HT-29 (cell line): ENCODE measurements at places on chromosomes 6 and 20.

GRCh38 chr6:48111143-48111506, at the start of gene PTCHD4:
PTCHD4 (minus strand) TSS chr6:48111197; CDS start chr6:48068957, 42,240 bp downstream.
- DNase-seq: peak; percentile 41

- no peak for DNase-seq
Observed at GRCh38 chr6:45710304-45710821, 305.3 kb downstream of the CLIC5 start.

DNA sequence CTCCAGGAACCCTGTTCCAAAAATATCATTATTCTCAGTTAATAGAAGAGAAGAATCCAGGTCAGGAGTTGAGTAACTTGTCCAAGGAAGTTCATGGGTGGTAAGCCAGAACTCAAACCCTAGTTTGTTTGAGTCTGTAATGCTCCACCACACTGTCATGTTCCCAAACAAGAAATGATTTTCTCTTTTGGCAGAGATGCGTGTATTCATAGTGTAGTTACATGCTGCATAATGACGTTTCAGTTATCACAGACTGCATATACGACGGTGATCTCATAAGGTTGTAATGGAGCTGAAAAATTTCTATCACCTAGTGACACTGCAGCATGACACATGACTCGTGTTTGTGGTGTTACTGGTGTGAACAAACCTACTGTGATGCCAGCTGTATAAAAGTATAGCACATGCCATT, 102.6 kb downstream of the TULP4 start:
- no peak for DNase-seq

DNA sequence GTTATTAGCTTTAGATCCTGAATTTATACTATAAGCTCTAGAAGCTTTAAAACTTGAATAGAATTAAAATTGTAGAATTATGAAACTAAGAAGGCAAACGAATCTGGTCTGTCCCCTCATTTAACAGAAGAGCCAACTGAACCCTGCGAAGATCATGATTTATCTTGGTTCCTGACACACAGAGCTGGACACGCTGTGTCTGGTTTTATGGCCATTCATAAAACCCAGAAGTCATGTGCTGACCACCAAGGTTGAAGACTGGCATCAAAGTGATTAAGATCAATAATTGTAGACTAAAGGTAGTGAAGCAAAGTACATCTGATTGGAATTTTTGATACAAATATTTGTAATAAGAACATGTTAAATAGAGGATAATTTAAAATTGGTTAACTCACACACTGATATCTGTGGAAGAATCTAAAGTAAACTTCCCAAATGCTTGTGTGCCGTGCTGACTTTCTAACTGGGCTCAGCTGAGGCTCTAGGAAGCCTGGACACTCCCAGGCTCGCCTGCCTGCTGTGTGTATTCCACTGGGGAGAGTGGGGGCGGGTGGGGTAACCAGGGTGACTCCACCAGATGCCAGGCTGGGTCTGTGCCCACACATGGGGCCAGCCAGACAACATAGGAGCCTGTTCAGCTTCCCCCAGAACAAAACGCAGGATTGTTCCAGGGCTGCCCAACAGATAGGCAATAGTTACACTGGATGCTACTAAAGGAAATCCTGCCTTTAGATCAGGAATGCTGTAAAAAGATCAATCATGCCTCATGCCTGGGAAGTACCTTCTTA, 42.1 kb upstream of the SLC22A3 start:
- DNase-seq: no peak

DNA sequence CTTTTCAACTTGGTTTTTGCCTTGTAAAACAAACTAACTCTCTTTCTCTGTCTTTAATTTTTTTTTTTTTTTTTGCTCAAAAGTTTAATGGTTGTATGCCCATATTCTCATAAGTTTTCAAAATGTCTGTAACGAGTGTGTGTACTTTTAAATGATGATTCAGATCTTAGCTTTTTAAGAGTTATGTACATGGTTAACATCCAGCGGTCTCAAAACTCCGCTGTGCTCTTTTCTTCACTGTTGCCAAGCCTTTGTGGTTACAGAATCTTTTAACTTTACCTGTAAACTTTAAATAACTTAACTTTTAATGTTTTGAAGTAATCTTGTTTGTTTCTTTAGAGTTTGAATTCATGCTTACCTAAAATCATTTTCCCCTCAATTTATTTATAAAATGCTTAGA, 133.0 kb downstream of the SAMD5 start:
- no peak for DNase-seq

DNA sequence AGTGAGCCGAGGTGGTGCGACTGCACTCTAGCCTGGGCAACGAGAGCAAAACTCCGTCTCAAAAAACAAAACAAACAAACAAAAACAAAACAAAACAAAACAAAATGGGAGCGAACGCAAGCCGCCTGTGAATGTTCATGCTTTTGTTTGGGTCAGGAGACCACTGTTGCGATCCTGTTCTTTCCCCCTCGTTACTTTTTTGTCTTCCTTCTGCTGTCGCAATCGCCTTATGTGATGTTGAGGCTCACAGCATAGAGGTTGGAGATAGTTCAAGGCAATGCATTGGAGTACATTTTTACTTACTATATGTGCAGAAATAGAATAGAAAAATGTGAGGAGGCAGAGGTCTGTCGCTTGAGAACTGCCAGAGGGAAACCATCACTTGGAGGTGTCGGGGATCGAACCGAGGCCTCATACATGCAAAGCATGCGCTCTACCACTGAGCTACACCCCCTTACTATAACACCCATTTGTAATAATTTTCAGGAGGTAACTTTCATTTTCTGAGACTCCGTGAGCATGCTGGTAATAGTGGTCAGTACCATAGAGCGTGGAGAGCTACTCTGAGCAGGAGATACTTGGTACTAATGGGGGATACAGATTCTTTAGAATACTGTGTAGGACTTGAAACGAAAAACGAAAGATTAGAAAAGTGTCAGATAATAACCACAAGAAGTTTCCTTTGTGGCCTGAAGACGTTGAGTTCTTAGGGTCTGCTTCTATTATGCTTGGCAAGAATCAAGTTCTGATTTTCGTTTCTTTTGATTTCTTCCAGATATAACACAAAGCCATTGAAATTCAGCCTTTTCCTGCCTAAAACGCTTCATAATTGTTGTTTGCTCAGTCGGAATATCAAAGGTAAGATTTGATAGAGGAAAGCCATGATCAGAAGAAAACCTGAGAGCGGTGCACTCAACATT, 121.1 kb downstream of the TRIM27 start:
- DNase-seq: peak; percentile 35

GRCh38 chr6:138582573-138582972, 83.3 kb upstream of the NHSL1 start:
- no peak for DNase-seq

DNA sequence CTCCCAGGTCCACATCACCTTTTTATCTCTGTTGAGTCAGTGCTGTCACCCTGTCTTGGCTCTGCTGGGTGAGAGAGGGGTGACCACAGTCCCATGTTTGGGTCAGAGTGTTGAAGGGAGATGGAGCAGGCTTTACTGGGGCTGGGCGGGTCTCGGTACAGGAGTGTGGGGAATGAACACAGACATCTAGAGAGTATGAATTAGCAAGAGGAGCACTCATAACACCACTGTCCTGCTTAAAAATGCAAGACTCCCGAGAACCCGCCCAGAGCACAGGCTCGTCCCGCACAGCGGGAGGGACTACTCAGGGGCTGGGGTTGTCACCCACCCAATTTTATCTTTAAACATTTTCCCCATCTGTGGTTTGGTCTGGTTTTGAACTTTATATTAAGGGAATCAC, 27.5 kb upstream of the DACT2 start:
- DNase-seq: no peak

GRCh38 chr6:87697581-87698546, 4.2 kb downstream of the AKIRIN2 start:
- no peak for DNase-seq

- no peak for DNase-seq
Observed at GRCh38 chr6:11008821-11009220, 35.3 kb downstream of the ELOVL2 start.

- no peak for DNase-seq
Observed at GRCh38 chr6:168015482-168016175, 18.2 kb downstream of the KIF25 start.

- DNase-seq: no peak
Observed at GRCh38 chr6:32086661-32087573, 22.2 kb downstream of the TNXB start.

DNA sequence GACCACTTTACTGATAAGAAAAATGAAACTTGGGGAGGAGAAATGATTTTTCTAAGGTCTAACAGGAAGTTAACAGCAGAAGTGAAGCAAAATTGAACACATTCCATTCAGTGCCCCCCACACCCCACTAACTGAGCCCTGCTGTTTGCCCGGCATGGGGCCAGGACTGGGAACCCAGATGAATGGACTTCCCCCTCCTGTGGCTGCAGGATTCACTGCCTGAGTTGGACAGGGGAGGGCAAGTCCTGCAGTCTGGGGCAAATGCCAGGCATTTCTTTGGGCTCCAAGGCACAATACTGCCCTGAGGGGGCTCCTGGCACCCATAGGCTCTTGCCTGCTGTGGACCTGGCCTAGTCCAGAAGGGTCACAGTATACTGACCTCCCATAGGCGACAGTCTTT, 28.3 kb downstream of the FYN start:
- no peak for DNase-seq

- peak; percentile 60 for DNase-seq
Observed at GRCh38 chr6:39980839-39981580, 46.7 kb upstream of the MOCS1 start.

GRCh38 chr6:137369136-137369535, 125.1 kb downstream of the OLIG3 start:
- no peak for DNase-seq

- DNase-seq: peak; percentile 38
Observed at GRCh38 chr6:166691199-166691598, 64.1 kb upstream of the RPS6KA2 start.

- no peak for DNase-seq
Observed at GRCh38 chr20:16711661-16712258, 18.1 kb upstream of the SNRPB2 start.

GRCh38 chr6:90478278-90478677, 108.6 kb downstream of the MAP3K7 start:
- no peak for DNase-seq

DNA sequence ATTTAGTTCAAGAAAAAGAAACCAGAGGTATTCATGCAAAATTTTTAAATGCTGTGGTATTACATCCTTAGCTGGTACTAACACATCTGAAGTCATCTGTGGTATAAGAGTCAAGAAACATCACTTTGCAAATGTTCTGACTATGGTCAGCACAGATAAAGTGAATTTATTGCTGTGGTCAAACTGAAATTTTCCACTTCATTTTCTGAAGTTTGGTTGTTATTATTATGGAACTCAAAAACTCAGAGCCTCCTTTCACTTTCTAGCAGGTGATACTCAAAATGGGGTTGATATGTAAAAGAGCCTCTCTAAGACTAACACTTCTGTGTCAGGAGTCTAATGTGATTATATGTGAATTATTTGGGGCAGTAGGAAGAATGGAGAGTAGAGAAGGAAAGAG, 257.8 kb downstream of the RNGTT start:
- no peak for DNase-seq

DNA sequence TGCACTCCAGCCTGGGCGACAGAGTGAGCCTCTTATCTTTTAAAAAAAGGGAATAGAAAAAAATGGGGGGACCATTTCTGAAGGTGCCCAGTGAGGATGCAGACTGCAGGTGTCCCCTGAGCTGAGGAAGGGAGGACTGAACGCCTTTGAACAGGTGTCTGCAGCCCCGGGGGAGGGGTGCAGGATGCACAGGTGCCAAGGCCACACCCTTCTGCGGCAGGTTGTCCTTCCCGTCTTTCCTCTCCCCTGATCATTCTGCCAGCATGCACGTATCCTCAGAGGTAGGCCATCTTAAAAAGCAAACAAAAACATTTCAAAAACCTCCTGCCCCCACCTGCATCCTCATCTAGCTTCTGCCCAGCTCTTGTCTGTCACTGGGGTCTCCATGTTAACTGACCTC, 101.3 kb downstream of the MTHFD1L start:
- no peak for DNase-seq

- DNase-seq: no peak
Observed at GRCh38 chr6:10315658-10316372, 99.1 kb downstream of the TFAP2A start.

- peak; percentile 76 for DNase-seq
Observed at GRCh38 chr6:42224222-42225028, 6.8 kb upstream of the MRPS10 start.

- no peak for DNase-seq
Observed at GRCh38 chr20:8309634-8310033, 177.6 kb downstream of the PLCB1 start.

GRCh38 chr6:30954631-30955366, 14.0 kb downstream of the MUCL3 start:
- no peak for DNase-seq

GRCh38 chr6:148414836-148415235, 72.2 kb downstream of the SASH1 start:
- DNase-seq: peak; percentile 21

- DNase-seq: no peak
Observed at GRCh38 chr20:57601211-57601570, 19.0 kb downstream of the ZBP1 start.

GRCh38 chr20:17658648-17658993, 23.4 kb downstream of the RRBP1 start:
- DNase-seq: no peak

DNA sequence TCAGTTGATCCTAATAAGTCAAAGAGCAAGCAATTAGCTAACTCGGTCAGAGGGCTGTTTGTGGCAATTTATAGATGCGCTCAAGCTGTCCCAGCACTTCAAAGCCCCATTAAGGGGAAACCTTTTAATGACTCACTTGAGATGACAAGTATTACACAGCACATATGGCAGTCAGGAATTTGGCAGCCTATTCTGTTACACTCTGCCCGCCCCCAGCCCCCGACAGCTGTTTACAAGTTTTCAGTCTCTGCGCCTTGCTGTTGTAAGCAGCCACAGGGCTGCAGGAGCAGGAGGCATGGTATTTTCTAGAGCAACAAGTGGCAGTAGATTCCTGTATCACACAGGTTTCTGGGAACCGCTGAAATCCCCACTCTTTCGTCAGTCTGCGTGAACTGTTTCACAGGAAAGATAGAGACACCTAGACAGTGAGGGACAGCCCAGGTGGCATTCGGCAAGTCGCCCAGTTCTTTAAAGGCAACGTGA, 263.0 kb downstream of the FOXC1 start:
- DNase-seq: no peak

DNA sequence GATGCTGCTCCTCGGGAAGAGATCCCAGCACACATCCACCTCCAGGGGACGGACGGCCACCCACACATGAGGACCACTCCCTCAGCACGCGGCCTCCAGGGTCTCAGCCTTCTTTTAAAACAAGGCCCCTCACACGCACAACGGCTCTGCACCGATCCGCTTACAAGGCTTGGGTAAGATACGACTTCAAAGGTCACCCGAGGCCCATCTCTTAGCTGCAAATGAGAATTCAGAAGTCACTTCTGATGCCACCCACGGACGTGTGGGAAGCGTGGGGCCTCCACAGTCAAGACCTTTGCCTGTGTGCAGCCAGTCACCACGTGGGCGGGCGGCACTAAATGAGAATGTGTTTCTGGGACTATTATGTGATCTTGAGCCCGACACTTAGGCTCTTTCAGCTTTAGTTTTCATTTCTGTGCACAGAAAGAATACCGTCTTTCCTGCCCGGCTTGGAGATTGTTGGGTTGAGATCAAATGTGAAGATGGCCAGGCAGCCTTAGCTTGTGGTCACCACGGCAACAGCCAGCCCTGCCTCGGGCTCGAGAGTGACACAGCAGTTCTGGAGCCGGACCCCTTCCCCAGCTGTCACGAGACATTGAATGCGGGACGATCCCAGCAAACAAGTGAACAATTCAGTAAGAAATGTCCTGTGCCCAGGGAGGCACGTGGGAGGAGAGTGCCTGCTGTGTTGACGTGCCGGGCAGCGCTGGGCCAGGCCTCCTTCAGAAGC, 91.6 kb downstream of the RAMACL start:
- DNase-seq: no peak
